Thoracic aorta (tissue), 2 donors: ENCODE measurements at places on chromosomes 2 and 18. TPM values are rescaled to one million over a fixed set of nuclear protein-coding genes. Genes with fewer than 3 reads are reported as not detected.

DNA sequence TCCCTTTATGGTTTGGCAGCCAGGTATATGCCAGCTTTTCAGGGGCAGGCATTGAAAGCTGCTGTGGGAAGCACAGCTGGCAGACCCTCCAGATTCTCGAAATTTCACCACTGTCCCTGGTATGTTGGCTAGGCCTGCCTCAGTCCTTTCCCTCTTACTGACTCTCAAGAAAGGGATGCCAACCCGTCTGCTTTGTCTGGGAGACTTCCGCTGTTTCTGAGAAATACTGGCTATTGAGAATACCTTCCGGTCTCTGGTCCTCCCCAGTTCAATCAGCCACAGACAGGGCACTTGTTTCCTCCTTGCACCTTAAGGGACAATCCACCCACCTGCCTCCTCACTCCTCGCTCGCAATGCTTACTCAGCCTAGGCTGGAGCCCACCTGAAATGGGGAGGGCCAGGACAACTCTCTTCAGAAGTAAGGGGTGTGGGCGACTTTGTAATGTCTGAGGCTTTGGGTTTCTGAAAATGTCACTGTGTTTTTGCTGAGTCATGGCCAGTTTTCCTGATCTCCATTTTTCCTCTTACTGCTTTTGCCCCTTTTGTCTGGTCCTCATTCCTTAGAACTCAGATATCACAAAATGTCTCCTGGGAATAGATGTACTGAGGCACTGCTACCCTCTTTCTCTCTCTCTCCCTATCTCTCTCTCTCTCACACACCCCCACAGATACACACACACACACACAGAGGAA is 571.1 kb downstream of the TNS1 start:
- no peaks in the 10 kb centered on the region for H3K36me3 ChIP-seq
- no peaks in the 10 kb centered on the region for H3K27me3 ChIP-seq
- H3K27ac ChIP-seq = no peak overlapping the region
- H3K4me1 ChIP-seq = peaks cover 25% of the 10 kb centered on the region
- DNase-seq = no peak
- H3K4me3 ChIP-seq = no peak overlapping the region

NTSR2 gene
- not detected for total RNA-seq

FAM237A gene
- not detected for total RNA-seq

- H3K27ac ChIP-seq = no peak overlapping the region
- H3K27me3 ChIP-seq = no peaks in the 10 kb centered on the region
- no peak for DNase-seq
- H3K4me1 ChIP-seq = no peaks in the 10 kb centered on the region
- no peak overlapping the region for H3K4me3 ChIP-seq
These were observed 68.0 kb downstream of the DAW1 start for GRCh38 chr2:227939271-227940027.

DNA sequence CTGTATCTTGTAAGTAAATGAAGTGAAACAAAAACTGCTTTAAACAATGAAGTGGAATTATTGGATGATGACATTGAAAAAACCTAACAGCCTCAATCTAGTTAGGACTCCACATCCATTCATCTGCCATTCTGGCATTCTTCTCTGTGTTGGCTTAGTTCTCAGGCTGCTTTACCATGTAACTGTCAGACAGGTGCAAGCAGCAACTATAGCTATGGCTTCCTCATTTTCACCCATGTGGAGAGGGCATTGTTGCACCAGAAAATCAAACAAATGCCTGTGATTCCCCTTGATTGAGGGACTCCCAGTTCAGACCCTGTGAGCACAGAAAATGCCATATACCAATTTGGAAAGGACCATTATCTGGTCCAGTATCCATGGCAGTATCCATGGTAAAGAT is 129.5 kb upstream of the NYAP2 start:
- H3K4me1 ChIP-seq = no peaks in the 10 kb centered on the region
- no peak overlapping the region for H3K27ac ChIP-seq
- H3K27me3 ChIP-seq = no peaks in the 10 kb centered on the region
- no peaks in the 10 kb centered on the region for H3K36me3 ChIP-seq
- no peak overlapping the region for H3K4me3 ChIP-seq

GRCh38 chr2:19706332-19706731 is 195.5 kb downstream of the TTC32 start:
- H3K27ac ChIP-seq = no peak overlapping the region
- H3K4me1 ChIP-seq = no peaks in the 10 kb centered on the region
- H3K27me3 ChIP-seq = no peaks in the 10 kb centered on the region
- H3K36me3 ChIP-seq = no peaks in the 10 kb centered on the region
- no peak overlapping the region for H3K4me3 ChIP-seq
- no peak for DNase-seq

DNA sequence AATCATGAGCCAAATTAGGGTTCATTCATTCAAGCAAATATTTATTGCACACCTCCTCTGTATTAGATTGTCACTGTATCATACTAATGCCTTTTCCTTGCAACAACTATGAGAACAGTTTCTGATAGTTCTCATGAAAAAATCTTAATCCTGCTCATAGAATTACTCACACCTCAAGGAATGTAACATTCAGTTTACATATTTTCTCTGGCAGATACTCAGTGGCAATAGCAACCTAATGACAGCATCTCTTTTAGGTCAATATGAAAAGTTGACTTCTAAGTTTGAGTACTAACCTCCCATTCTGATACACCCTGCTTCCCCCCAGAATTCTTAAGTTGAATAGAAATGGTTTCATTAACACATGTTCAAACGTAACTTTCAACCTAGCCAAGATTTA is 132.0 kb downstream of the VWC2L start:
- H3K27ac ChIP-seq = no peak overlapping the region
- no peaks in the 10 kb centered on the region for H3K36me3 ChIP-seq
- peaks cover 3% of the 10 kb centered on the region for H3K4me1 ChIP-seq
- no peak overlapping the region for H3K4me3 ChIP-seq
- DNase-seq = no peak
